CD8-positive, alpha-beta T cell (primary cell): ENCODE measurements at places on chromosomes 16 and 17. TPM values are rescaled to one million over a fixed set of nuclear protein-coding genes. Genes with fewer than 3 reads are reported as not detected.

- DNase-seq, result no peak
Measured at GRCh38 chr17:1119924-1120323, 59.9 kb downstream of the ABR start.

- no peak for DNase-seq
Measured at GRCh38 chr17:45900723-45901415, 6.5 kb downstream of the MAPT start.

DNA sequence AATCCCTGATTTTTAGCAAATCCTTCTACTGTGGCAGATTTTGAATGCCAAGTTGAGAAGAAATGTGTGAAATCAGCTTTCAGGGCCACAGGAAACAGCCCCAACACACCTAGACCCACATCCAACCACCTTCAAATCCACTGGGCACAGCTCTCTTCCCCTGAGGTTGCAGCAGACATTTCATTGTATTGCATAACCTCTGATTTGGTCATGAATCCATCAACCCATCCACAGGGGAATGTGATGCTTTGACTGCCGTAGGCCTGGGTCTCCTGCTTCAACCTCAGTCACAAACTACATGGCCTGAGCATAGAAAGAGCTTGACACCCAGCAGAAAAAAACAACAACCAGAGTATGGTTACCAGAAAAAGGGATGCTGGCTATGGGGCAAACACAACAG lies 145.6 kb downstream of the GSG1L start:
- DNase-seq, result no peak

DNA sequence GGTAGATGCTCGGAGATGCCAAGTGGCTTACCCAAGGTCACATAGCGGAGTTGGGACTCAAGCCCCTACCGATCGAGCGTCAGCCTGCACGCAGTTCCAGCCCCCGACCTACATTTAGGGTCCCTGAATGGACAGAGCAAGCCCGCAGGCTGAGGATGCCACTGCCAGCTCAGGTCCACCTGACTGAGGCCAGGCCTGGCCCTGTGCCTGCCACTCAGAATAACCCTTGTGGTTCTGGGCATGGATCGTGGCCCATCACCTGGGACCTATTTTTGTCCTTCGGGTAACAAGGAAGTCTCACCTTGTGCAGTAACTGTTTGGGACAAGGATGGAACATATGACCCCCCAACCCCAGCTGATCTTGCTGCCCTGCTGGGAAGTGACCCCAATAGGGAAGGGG lies 17.1 kb downstream of the CDH16 start:
- no peak for DNase-seq

Gene ALOX12B
- total RNA-seq, result 0.68 TPM
